Endothelial cell (in vitro differentiated cells): ENCODE measurements at places on chromosomes 2 and 18.

DNA sequence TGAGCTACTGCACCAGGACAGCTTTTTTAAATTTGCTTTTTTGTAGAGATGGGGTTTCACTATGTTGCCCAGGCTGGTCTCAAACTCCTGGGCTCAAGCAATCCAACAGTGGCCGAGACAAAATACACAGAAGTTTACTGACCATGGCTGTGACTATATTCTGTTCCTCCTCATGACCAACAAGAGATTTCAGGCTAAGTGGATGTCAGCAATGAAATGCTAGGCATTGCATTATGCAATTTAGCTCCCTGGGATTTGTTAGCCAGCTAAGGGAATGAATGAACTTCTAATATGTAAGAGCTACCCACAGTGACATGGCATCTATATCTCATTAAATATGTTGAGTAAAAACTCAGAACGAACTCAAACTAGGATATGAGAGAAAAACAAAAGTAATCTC is 81.9 kb upstream of the MBOAT2 start:
- peaks cover 2% of the 10 kb centered on the region for H3K4me1 ChIP-seq
- H3K27me3 ChIP-seq: no peaks in the 10 kb centered on the region
- no peak overlapping the region for H3K4me3 ChIP-seq
- H3K27ac ChIP-seq: no peak overlapping the region
- H3K36me3 ChIP-seq: peaks cover 8% of the 10 kb centered on the region

DNA sequence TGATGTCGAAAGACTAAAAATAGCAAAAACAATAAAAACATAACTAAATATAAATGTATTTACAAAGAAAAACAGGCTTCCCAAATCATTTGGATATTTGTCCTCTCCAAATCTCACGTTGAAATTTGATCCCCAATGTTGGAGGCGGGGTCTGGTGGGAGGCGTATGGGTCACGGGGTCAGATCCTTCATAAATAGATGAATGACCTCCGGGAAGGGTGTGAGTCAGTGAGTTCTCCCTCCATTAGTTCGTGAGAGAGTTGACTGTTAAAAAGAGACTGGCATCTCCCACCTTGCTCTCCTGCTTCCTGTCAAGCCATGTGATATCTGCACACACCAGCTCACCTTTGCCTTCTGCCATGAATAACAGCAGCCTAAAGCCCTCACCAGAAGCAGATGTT is 703.0 kb downstream of the TMEM182 start:
- H3K4me3 ChIP-seq: no peak overlapping the region
- no peak overlapping the region for H3K27ac ChIP-seq
- no peaks in the 10 kb centered on the region for H3K36me3 ChIP-seq
- H3K4me1 ChIP-seq: no peaks in the 10 kb centered on the region
- DNase-seq: no peak

GRCh38 chr2:103789381-103790095 is 1027.7 kb downstream of the TMEM182 start:
- no peak overlapping the region for H3K4me3 ChIP-seq
- peak; percentile 31 for DNase-seq
- H3K4me1 ChIP-seq: no peaks in the 10 kb centered on the region
- H3K27ac ChIP-seq: no peak overlapping the region

DNA sequence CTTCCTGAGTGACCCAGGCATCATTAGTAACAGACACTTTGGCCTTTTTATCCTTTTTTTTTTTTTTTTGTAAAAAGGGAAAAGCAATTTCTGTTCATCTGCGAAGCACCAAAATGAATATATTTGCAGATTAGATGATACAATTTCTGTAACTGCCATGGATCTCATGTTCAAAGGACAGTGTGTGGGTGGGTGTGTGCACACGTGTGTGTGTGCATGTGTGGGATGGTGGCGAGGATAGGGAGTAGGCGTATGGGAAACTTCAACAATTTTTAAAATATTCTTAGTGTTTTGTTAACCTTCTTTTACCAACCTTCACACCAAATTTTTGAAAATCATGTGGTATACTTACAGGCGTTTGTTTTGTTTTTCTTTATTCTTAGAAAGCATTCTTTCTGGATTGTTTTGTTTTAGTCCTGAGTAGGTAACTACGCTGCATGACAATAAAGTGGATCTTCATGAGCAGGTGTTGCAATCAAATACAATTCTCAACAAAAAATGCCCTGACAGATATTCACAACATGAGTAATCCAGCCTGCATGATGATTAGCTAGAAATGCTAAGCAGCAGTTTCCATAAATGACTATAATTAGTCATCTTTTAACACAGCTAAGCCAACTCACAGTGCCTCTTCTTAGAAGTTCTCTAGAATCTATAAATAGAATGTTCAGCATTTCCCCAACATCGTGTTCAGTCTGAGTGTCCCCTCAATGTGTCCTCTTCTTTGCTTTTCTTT is 53.5 kb upstream of the RMDN2 start:
- no peaks in the 10 kb centered on the region for H3K36me3 ChIP-seq
- no peak overlapping the region for H3K27ac ChIP-seq
- H3K27me3 ChIP-seq: peaks cover 7% of the 10 kb centered on the region
- H3K4me3 ChIP-seq: no peak overlapping the region
- H3K4me1 ChIP-seq: peaks cover 25% of the 10 kb centered on the region

DNA sequence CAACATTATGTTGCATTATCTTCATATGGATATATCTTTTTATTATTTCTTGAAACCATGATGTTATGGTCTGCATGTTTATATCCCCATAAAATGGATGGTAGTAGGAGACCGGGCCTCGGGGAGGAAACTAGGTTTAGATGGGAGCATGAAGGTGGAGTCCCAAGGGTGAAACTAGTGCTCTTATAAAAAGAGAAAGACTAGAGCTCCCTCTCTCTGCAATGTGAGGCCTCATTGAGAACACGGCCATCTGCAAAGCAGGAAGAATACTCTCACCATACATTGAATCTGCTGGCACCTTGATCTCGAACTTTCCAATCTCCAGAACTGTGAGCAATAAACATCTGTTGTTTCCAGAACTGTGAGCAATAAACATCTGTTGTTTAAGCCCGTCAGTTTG is 64.0 kb downstream of the NXPH2 start:
- no peak overlapping the region for H3K4me3 ChIP-seq
- H3K4me1 ChIP-seq: peaks cover 25% of the 10 kb centered on the region
- no peaks in the 10 kb centered on the region for H3K36me3 ChIP-seq
- no peak for DNase-seq

DNA sequence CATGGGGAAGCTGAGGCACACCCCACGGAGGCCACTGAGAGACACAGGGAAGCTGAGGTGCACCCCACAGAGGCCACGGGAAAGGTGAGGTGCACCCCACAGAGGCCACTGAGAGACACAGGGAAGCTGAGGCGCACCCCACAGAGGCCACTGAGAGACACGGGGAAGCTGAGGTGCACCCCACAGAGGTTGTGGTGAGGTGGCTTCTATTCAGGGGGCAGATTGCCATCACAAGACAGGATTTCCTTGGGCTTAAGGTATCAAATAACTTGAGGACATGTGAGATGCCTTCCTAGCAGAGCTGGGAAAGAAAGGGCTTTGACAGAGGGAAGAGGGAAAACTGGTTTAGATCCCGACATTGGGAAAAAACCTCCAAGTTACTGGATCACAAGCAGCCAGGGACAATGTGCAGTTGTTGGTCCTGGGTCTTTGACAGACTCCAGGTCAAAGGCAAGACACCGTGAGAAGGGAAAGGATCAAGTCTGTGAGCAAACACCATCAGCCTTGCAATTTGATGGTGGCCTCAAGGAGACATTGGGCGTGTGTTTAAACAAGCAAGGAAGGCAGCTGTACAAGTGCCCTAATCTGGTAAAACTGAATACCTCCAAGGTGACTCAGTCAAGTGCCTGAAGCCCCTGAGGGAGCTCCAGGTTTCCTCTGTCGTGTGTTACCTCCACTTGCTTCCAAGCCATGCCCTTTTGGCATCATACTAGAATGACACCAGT is 133.2 kb upstream of the EPAS1 start:
- no peak overlapping the region for H3K27ac ChIP-seq
- peak overlapping the region; percentile 33 for H3K4me3 ChIP-seq
- peaks cover 21% of the 10 kb centered on the region for H3K4me1 ChIP-seq
- H3K36me3 ChIP-seq: peaks cover 20% of the 10 kb centered on the region

- no peak overlapping the region for H3K27ac ChIP-seq
- no peaks in the 10 kb centered on the region for H3K4me1 ChIP-seq
- DNase-seq: no peak
- H3K4me3 ChIP-seq: no peak overlapping the region
These were observed 69.0 kb downstream of the ST6GAL2 start for GRCh38 chr2:106816974-106817373.

- H3K27me3 ChIP-seq: peaks cover 4% of the 10 kb centered on the region
- H3K4me1 ChIP-seq: no peaks in the 10 kb centered on the region
- H3K36me3 ChIP-seq: no peaks in the 10 kb centered on the region
- DNase-seq: no peak
These were observed 57.4 kb downstream of the TRPM8 start for GRCh38 chr2:233974530-233975071.

DNA sequence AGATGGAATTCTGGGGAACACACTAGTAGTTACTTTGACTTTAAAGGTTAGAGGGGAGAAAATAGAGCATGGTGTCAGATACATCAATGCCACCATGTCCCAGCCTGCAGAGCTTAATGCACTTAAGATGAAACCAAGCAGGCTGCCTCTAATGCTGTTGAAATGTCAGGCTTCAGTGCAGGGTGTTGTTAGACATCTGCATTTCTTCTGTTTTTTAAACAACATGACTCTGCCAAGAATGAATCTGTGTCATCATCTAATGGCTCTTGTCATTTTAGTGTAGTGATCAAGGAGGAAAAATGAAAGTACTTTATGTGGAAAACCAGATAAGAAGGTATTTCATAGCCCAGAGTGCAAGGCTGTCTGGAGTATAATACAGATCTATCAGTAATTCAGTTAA is 29.9 kb downstream of the LYPD1 start:
- no peaks in the 10 kb centered on the region for H3K4me1 ChIP-seq
- no peaks in the 10 kb centered on the region for H3K27me3 ChIP-seq
- H3K27ac ChIP-seq: no peak overlapping the region
- no peak for DNase-seq
- no peaks in the 10 kb centered on the region for H3K36me3 ChIP-seq

DNA sequence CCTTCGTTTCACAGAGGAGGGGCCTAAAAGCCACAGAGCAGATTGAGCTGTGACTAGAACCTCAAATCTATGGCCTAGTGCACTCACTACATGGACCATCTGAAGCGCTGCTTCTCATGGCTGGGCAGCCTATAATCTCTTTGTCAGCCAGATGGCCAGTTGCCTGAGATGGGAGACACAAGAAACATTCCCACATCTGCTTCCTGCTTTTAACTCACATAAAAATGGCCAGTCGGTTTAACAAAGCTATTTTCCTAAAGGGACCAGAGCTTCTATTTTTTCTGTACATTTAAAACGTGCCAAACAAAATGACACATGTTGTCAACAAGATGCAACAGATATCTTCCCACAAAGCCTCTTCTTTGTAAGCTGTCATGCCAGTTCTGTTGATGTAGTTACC is 173.8 kb downstream of the GFPT1 start:
- no peak for DNase-seq
- peaks cover 1% of the 10 kb centered on the region for H3K27me3 ChIP-seq
- peaks cover 7% of the 10 kb centered on the region for H3K4me1 ChIP-seq
- no peaks in the 10 kb centered on the region for H3K36me3 ChIP-seq
- H3K4me3 ChIP-seq: no peak overlapping the region
- H3K27ac ChIP-seq: no peak overlapping the region

GRCh38 chr2:100818606-100819369 is 1.2 kb upstream of the NPAS2 start:
- H3K36me3 ChIP-seq: peaks cover 26% of the 10 kb centered on the region
- H3K4me1 ChIP-seq: peaks cover 31% of the 10 kb centered on the region
- peak overlapping the region; percentile 95 for H3K4me3 ChIP-seq
- H3K27me3 ChIP-seq: peaks cover 9% of the 10 kb centered on the region
- peak overlapping the region; percentile 87 for H3K27ac ChIP-seq
- DNase-seq: peak; percentile 60

DNA sequence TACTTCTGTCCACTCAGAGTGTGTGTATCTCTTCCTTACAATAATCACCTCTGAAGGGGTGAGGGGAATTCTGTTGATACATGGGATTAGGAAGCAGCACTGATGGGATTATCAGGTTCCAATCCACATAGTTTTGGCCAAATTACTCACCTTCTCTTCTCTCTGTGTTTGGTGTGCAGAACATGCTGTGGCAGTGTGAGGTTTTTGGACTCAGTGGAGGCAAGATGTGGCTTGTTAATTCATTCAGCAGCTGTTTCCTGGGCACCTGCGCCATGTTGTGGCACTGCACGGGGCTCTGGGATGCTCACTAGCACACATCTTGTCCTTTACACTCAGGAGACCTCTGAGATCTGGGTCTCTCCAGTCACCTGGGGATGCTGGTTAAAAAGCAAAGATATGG is 350.3 kb upstream of the HS6ST1 start:
- H3K27ac ChIP-seq: no peak overlapping the region
- no peaks in the 10 kb centered on the region for H3K4me1 ChIP-seq
- H3K36me3 ChIP-seq: peaks cover 6% of the 10 kb centered on the region
- DNase-seq: no peak
- peaks cover 4% of the 10 kb centered on the region for H3K27me3 ChIP-seq
- H3K4me3 ChIP-seq: no peak overlapping the region

GRCh38 chr2:181354626-181355025 is 102.6 kb upstream of the ITGA4 start:
- no peak overlapping the region for H3K4me3 ChIP-seq
- no peak overlapping the region for H3K27ac ChIP-seq
- H3K4me1 ChIP-seq: peaks cover 7% of the 10 kb centered on the region

DNA sequence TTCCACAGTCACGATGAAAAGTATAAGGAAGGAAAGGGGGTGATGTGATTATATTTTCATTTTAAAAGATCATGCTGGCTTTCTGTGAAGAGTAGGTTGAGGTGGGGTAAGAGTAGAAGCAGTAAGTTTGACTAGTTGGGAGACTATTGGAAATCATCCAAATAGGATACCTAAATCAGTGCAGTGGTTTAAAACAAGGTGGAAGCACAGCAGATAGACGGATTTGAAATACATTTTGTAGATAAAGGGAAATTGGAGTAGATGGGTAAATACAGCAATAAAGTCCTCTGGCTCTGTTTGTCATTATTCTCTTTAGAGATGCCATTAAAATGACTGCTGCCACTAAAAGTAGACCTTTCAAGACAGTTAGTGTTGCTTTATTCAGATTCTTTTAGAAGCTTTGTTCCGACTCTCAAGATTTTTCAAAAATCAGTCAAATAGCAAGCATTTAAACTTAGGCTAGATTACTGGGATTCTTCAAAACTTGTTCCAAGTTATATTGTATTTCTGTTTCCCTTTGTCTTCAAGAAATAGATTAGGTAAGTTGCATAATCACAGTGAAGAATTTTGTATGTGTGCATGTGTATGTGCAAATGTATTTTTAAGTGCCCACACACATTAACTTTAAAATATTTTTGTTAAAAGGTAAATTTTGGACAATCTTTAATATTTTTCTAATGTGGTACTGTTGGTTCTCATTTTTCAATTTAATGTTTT is 61.7 kb upstream of the DTNA start:
- no peak overlapping the region for H3K4me3 ChIP-seq
- no peaks in the 10 kb centered on the region for H3K36me3 ChIP-seq
- DNase-seq: no peak
- peaks cover 9% of the 10 kb centered on the region for H3K4me1 ChIP-seq

GRCh38 chr2:33210626-33211025 is 263.9 kb downstream of the LTBP1 start:
- peak overlapping the region; percentile 2 for H3K27ac ChIP-seq
- H3K36me3 ChIP-seq: peaks cover 25% of the 10 kb centered on the region
- H3K4me1 ChIP-seq: peaks cover 49% of the 10 kb centered on the region
- peak overlapping the region; percentile 22 for H3K4me3 ChIP-seq

GRCh38 chr18:11177382-11177781 is 28.0 kb upstream of the PIEZO2 start:
- no peak for DNase-seq
- no peak overlapping the region for H3K4me3 ChIP-seq
- H3K27me3 ChIP-seq: peaks cover 3% of the 10 kb centered on the region
- no peaks in the 10 kb centered on the region for H3K36me3 ChIP-seq

GRCh38 chr18:71075147-71075546 is 786.3 kb downstream of the SOCS6 start:
- H3K36me3 ChIP-seq: peaks cover 3% of the 10 kb centered on the region
- no peak overlapping the region for H3K4me3 ChIP-seq
- H3K4me1 ChIP-seq: no peaks in the 10 kb centered on the region
- no peak overlapping the region for H3K27ac ChIP-seq
